SK-N-DZ (cell line): ENCODE measurements at places on chromosomes 1 and 21.

GRCh38 chr1:8256321-8256720 lies 61.6 kb upstream of the SLC45A1 start:
- no peak for DNase-seq

DNA sequence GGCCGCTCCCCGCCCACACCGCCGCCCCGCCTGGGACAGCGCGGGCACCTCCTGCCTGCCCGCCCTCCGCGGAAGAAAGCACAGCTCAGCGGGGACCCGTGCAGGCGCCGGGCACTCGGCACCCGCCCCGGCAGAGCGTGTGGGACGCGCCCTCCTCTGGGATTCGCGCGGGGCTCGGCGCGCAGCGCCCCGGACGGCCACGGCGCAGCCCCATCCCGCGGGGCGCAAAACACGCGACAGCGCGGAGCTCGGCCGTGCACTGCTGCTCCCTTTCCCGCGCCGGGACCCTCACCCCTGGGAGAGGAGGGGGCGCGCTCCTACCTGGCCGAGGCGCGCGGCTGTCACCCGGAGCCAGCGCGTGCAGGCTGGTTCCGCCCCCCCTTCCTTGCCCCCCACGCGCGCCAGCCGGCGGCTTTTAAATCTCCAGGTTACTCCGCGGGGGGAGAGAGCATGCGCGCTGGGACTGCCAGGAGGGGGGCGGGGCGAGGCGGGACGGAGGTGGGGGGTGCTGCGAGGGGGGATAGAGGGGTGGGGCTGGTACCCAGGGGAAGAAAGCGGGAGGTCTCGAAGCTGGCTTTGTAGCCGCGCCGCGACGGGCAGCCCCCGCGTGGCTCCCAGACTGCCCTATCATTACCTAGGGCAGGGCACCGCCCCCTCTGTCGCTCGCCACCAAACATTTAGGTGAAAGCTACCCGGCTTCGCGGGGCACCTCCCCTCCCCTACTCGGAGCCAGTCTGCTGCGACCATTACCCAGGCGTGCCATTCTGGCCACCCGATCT lies at the start of gene SLC45A3:
TSS of gene SLC45A3 (minus strand) at position 437 of the 779 bp plus-strand sequence. CDS start 15,853 bp downstream, outside the sequence.
- DNase-seq, result no peak

GRCh38 chr1:160578525-160579191 lies 638 bp downstream of the CD84 start:
- no peak for DNase-seq

DNA sequence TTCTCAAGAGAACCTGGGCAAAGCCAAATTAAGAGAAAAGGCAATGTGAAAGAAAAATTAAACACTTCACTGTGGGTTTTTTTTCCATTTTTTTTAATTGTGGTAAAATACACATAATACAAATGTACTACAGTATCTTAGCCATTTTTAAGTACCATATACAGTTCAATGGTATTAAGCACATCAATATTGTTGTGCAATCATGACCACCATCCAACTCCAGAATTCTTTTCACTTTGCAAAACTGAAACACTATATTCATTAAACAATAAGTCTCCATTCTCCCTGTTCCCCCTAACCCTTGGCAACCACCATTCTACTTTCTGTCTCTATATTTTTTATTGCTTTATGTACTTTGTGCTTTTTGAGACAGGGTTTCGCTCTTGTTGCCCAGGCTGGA lies 17.8 kb upstream of the OTUD7B start:
- no peak for DNase-seq

DNA sequence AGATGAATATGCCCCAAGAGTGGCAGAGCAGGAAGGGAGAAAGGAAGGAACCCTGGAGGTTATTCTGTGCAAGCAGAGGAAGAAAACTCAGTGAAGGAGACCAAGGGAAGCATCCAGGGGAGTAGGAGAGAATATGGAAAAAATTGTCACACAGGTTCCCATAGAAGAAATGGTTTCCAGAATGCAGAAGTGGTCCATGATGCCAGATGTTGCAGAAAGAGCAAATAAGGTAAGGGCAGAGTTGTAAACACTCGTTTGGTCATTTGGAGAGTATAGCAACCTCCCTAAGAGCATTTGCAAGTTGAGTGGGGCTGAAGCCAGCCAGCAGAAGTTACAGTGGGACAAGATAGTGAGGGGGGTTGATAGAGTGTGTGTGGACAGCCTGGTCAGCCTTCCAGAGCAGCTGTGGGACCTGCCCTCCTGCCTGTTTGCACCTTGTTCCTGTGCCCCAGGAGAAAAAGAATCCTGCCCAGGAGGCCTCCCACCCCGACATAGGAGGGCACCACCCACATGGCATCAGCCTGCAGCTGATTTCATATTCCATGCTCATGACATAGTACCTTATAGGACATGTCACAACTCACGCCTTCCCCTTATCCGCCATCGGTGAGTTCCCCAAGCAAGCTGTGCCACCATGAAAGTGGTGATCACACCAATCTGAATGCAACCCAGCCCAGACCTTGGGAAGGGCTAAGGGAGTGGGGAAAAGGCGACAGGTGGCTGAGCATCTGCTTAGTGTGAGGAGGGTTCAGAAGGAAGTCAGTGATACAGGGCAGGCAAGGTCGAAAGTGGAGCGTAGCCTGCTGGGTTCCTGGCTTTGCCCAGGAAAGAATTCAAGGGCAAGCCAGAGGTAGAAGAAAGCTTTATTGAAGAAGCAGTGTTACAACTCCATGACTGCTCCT lies 8.2 kb upstream of the NEK2 start:
- no peak for DNase-seq

- no peak for DNase-seq
Observed at GRCh38 chr21:39118604-39119215, 64.5 kb downstream of the PSMG1 start.

DNA sequence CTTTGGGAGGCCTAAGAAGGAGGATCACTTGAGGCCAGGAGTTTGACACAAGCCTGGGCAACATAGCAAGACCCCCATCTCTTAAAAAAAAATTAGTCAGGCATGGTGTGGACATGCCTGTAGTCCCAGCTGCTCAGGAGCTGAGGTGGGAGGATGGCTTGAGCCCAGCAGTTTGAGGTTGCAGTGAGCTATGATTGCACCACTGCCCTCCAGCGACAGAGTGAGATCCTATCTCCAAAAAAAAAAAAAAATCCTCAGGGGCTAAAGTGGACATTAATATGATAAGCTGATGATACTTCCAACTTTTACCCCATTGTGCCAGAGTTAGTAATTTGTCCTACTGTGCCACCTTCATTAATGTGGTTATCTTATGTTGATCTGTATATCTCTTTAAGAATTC lies 327.8 kb upstream of the FMN2 start:
- peak; percentile 6 for DNase-seq

- DNase-seq, result no peak
Observed at GRCh38 chr1:9413071-9413876, 120.6 kb downstream of the SPSB1 start.

- DNase-seq, result no peak
Observed at GRCh38 chr1:183300828-183301227, 114.8 kb downstream of the LAMC2 start.

GRCh38 chr1:40314721-40315238 lies 2.3 kb downstream of the COL9A2 start:
- DNase-seq, result no peak

DNA sequence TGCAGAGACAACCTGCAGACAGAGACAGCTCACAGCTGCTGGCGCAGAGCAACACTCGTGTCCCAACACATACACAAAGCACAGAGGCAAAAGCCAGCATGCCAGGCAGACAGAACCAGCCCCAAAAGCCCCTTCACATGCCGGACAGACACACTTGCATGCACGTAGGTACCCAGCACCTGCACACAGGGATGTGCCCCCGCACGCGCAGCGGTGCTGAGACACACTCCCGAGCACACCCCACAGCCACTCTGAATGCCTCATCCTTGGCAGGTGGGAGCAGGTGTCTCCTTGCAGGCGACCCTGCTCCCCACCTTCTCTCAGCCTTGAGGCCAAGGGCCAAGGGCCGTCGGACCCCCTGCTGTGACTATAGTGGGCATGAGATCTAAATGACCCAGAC lies 41.2 kb upstream of the ZC3H12A start:
- no peak for DNase-seq
